ENCODE measurements at places on chromosomes 13 and 19.

- peak; percentile 13 for DNase-seq
Measured at GRCh38 chr13:95588721-95589120, 36.2 kb downstream of the CLDN10 start.

DNA sequence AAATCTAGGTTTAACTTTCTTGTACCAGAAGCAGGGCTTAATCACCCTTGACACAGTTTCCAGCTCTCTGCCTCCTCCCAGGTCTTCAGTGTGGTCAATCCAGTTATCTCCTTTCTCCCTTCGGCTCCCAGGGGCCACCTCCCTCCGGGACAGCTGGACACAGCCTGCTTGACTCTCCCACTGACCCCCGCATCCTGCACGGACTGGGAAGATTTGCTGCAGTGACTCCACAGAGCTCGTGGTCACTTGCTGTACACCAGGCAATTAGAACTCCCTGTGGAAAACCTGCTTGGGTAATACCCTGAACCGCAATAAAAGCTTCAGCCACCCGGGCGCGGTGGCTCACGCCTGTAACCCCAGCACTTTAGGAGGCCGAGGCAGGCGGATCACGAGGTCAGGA, 116.5 kb downstream of the NUFIP1 start:
- no peak for DNase-seq

DNA sequence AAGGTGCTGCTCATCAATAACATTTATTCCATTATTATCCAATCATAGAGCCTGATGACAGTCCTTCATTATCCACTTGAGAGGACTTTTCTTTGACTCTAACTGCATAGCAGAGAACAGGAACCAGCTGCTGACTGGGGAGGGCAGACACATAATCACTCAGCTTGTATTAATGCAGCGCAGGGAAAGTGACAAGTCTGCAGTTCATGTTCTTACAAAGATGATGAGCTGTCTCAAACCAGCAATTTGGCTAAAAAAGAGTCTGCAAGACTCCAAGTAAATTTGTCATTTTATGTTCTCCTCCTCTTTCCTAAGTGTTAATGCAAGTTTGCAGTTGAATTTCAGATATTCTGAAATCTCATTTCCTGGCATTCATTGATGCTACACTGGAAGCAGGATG, 40.0 kb upstream of the CBY2 start:
- no peak for DNase-seq

DNA sequence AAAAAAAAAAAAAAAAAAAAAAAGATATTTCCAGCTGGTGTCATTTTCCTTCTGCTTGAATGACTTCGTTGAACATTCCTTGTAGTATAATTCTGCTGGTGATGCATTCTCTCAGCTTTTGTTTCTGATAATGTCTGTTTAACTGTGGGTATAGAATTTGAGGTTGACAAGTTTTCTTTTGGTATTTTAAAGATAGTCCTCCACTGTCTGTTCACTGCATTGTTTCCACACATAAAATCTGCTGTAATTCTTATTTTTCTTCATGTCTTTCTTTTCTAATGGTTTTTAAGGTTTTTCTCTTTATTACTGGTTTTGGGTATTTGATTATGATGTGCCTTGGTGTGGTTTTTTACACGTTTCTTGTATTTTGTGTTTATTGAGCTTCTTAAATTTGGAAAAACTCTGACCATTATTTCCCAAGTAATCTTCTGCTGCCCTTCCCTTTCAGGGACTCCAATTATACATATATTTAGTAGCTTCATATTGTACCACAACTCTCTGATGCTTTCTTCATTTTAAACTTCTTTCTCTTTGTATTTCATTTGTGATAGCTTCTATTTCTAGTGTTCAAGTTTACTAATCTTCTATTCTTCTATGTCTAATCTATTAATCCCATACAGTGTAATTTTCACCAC, 6.3 kb downstream of the EEF1AKMT1 start:
- DNase-seq, result no peak

All from AG09309 (cell line).